NCI-H510A treated with DMSO at 0.1 percent for 48 hours (cell line): ENCODE measurements at places on chromosomes 12 and 14.

DNA sequence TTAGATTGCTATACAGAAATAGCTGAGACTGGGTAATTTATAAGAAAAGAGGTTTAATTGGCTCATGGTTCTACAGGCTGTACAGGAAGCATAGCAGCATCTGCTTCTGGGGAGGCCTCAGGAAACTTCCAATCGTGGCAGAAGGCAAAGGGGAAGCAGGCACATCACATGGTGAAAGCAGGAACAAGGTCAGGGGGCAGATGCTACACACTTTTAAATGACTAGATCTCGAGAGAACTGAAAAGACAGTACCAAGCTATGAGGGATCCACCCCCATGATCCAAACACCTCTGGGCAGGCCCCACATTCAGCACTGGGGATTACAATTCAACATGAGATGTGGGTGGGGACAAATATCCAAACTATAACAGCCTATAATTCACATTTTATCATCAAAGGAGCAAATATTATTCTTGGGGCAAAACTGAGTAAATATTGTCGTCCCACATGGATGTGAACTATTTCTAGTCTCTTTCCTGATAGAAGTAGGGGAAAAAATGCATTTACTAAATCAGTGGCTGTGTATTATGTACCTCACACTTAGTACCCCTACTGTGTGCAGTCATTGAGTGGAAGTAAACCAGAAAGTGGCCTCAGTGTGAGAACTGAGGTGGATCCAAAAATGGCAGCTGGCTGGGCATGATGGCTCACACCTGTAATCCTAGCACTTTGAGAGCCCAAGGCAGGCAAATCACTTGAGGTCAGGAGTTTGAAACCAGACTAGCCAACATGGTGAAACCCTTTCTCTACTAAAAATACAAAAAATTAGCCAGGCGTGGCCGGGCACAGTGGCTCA, 25.4 kb upstream of the A2ML1 start:
- no peak for DNase-seq

DNA sequence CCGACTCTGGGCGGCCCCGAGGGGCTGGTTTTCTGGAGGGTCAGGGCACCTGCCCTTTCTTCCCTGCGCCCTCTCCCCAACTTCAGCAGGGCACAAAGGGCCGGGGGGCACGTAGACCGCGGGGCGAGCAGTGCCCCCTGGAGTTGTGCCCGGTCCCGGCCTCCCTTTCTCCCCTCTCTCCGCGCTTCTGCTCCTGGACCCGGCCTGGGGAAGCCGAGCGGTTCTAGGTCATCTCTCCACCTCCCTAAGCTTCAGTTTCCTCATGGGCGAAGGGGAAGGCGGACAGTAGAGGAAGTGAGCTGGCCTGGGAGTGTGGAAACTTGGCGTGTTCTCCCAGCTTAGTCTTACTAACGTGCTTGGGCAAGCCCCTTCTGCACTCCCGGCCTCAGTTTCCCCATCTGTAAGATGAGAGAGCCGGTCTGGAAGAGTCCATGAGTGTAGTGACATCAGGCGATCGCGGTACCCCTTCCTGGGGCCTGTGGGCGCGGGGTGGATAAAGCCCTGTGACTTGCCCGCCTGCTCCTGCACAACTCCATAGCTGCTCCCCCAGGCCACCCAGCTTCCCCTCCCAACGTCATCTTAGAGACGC, 158.6 kb upstream of the PARP11 start:
- DNase-seq: no peak

GRCh38 chr12:80894179-80894578, 43.6 kb downstream of the LIN7A start:
- no peak for DNase-seq

GRCh38 chr12:46402941-46403718, 30.6 kb upstream of the SLC38A2 start:
- DNase-seq: no peak

DNA sequence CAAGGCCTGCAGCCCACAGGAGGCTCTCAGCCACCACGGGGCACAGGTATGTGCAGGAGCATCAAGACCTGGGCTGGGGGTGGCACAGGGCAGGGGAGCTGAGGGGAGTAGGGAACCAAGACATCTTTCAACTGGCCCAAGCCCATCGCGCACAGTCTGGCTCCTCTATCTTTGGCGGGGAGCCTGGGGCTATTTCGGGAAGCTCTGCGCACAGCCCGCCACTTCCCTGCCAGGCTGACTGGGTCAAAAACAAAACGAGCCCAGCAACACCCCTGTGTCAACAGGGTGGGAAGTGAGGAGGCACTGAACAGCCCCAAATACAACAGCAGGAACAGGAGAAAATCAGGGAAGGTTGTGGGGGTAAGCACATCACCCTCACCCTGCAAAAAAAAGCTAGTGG, 83.9 kb downstream of the ARL6IP4 start:
- no peak for DNase-seq

GRCh38 chr14:60931218-60931617, 49.7 kb downstream of the TRMT5 start:
- no peak for DNase-seq

DNA sequence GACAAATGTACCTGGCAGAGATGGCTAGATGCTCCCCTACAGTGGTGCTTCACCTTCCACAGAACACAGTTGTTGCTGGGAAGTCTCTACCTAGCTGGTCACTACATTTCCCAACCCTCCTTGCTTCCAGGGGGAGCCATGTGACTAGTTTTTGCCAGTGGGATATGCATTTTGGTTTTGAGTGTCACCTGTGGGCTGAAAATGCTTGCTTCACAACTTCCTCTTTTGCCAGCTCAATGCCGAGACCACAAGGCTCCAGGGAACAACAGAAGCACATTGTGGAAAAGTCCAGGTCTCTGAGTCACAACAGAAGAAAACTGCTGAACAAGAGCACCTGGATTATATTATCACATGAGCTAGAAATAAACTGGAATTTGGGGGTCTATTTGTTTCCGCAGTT, 48.5 kb upstream of the ARHGAP5 start:
- no peak for DNase-seq

GRCh38 chr12:1234073-1234472, 243.1 kb downstream of the ERC1 start:
- DNase-seq: no peak

DNA sequence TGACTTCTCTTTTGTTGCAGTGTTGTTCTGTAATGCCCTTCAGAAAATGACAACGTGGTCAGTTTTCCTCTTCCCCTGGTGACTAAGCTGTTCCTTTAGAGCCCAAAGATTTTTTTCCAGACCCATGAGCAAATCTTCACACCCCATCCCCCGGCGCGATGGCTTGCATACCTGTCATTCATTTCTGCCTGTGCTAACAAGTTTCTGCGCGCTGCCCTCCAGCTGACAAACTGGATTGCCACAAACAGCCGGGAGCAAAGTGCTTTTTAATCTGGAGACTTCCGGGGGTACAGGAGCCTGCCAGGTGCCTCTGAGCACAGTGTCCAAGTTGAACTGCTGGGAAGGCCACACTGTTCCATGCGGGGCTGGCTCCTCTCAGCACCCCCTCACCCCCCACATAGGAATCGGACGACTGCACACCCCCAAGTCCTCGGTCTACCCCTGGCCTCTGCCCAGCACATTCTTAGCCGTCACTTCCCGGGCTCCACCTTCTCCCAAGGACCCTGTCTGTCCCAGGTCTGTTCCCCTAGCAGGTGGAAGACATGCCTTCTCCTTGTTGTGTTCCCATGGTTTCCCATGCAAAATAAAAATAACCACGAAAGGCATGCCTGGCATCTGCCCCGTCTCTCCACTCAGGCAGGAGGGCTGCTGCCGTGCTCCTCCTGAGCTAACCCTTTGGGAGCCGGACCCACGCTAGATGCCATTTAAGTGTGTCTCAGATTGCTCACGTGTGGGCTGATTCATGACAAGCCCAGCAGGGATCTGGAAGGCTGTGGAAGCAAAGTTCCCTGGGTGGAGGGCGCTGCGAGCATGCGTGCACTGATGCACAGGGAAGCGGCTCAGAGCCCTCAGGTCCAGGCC, 14.1 kb downstream of the RILPL1 start:
- DNase-seq: peak; percentile 45

- no peak for DNase-seq
Measured at GRCh38 chr12:57229046-57229633, 371 bp upstream of the SHMT2 start.

DNA sequence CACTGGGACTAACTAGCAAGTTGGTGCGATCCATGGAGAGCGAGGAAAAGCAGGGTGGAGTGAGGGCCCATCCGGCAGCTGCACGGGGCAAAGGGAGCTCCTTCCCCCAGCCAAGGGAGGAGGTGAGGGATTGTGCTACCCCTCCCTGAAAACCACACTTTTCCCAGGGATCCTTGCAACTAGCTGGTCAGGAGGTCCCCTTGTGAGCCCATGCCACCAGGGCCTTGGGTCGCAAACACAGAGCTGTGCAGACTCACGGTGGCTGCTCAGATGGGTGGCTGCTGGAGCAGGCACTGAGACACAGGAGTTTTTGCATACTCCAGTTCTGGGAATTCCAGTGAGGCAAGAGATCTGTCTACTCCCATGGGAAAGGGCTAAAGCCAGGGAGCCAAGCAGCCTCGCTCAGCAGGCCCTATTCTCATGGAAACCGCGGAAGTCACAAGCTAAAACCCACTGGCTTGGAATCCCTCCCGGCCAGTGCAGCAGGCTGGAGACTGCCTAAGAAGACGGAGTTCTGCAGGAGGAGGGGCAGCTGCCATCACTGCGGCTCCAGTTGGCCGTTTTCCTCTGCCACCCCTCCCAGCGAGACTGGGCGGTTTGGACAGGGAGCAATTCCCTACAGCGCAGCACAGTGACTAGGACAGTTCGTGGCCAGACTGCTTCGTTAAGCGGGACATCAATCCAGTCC, 10.9 kb upstream of the ZNF705A start:
- no peak for DNase-seq

GRCh38 chr12:95653771-95654546, 102.7 kb upstream of the USP44 start:
- DNase-seq: no peak

- no peak for DNase-seq
Measured at GRCh38 chr12:47763481-47764346, 5.0 kb upstream of the RAPGEF3 start.

DNA sequence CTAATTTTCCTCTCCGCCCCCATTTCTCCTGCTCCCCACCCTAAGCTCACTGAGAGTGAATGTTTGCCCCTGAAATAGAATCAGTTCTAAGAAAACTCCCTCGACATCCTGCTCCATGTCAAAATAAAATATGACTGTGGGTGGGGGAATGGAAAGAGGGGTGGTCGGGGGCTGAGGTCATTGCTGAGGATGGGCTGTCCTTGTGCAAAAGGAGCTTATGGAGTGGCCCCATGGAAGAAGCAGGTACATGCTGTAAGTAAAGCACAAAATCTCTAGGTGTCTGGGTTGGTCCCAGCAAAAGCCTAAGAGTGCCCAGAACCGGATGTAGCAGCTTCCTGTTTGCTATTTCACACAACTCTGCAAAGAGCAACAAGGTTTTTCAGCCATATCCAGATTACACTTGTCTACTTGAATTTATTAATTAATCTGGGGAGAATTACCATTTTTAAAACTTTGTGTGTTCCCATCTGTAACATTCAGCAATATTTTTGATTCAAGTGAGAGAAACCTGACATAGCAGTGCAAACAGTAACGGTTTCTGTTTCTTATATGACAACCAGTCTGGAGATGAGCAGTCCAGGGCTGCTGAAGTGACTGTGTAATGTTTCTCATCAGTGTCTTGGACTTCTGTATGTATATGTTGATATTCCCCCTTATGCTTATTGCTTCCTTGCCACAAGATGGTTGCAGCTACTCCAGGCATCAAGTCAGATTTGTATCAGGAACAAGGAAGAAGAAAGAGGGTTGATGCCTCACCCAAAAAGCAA, 40.4 kb upstream of the GZMB start:
- DNase-seq: no peak

DNA sequence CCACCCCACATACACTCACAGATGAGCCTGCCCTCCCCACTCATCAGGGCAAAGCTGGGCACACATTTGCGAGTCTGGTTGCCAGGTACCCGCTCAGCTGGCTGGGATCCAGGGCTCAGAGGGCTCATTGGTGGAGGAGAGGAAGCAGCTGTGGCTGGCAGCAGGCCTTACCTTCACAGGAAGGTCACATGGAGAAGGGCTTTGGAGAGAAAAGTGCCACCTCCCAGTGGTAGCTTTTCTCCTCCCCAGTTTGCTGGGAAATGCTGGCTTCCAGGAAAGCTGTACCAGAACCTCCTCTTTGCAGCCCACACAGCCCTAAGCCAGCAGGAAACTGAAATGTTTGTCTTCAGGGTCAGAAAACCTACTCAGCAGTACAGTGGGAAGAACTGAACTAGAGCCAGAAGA, 55.6 kb downstream of the LGMN start:
- DNase-seq: peak; percentile 94

GRCh38 chr14:81751198-81751597, 217.5 kb upstream of the SEL1L start:
- no peak for DNase-seq

DNA sequence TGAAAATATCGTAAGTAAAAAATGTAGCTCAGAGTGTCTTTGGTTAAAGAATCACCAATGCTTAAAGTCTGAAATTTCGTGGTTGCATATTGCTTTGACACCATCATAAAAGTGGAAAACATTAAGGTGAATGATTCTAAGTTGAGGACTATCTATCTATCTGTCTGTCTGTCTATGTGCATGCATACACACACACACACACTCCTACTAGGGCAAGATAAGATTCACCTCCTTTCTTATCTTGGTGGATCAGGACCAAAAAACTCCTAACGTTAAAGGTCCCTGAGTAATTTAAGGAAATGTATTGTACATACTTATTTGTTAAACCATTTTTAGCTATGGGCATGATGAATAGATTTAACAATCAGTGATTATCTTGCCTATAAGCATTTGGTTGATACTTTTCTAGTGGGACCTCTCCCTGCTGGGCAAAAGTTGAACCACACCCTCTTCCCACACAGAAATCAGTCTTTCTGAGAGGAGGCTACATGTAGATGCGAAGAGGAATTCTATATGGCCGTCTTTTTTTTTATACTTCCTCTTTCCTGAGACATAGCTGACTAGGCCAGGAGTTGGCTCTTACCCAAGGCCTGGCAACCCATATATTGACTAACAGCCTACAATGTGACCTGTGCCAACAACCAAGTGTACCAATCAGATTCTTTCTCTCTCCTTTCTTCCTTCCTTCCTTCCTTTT, 19.3 kb upstream of the LLPH start:
- DNase-seq: no peak

DNA sequence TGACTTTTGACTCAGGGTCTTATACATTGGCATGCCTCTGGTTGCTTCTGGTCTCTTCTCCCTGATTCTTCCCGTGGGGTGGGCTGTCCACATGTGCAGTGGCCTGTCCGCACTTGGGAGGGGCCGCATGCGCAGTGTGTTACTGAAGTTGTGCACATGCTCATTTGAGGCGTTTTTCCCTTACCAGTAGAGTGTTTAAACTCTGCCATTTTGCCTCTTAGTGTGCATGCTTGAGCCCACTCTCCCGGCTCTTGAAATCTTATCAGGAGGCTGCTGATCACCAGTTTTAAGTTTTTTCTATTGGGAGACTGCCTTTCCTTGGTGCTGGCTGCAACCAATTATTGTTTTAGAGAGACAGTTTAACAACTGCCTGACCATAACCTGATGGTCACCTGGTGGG, 32.1 kb upstream of the HECTD1 start:
- DNase-seq: no peak

DNA sequence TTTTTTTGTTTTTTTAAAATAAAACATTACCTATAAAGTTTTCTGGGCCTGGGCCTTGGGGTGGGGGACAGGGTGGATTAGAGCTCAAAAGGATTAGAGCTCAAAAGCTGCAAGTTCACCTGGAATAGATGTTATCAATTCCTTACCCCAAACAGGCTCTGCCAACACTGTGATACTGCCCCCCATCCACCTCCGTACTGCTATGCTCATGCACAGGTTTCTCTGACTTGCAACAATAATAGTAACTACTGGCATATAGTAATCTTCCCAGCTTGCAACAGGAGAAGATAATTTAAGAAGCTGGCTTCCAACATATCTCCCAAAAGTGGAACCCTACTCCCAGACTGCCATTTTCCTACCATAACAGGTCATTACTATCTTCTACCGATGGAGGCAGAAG, 51.3 kb upstream of the SLCO1C1 start:
- no peak for DNase-seq
